ENCODE measurements at places on chromosomes 2 and 18. TPM values are rescaled to one million over a fixed set of nuclear protein-coding genes. Genes with fewer than 3 reads are reported as not detected.

The ZNG1B gene
- total RNA-seq: 53.8 TPM

GRCh38 chr2:240499309-240500301 lies 58.2 kb downstream of the ANKMY1 start:
- H3K4me1 ChIP-seq: no peaks in the 10 kb centered on the region
- H3K36me3 ChIP-seq: peaks cover 9% of the 10 kb centered on the region
- H3K27me3 ChIP-seq: no peaks in the 10 kb centered on the region
- no peak overlapping the region for H3K27ac ChIP-seq

The PXDN gene
- total RNA-seq: 3.1 TPM

- H3K36me3 ChIP-seq: peaks cover 4% of the 10 kb centered on the region
- H3K4me1 ChIP-seq: peaks cover 32% of the 10 kb centered on the region
- peak overlapping the region; percentile 85 for H3K4me3 ChIP-seq
- no peaks in the 10 kb centered on the region for H3K27me3 ChIP-seq
- peak overlapping the region; percentile 77 for H3K27ac ChIP-seq
Observed at GRCh38 chr2:186590759-186591505, 1.1 kb downstream of the ITGAV start.

DNA sequence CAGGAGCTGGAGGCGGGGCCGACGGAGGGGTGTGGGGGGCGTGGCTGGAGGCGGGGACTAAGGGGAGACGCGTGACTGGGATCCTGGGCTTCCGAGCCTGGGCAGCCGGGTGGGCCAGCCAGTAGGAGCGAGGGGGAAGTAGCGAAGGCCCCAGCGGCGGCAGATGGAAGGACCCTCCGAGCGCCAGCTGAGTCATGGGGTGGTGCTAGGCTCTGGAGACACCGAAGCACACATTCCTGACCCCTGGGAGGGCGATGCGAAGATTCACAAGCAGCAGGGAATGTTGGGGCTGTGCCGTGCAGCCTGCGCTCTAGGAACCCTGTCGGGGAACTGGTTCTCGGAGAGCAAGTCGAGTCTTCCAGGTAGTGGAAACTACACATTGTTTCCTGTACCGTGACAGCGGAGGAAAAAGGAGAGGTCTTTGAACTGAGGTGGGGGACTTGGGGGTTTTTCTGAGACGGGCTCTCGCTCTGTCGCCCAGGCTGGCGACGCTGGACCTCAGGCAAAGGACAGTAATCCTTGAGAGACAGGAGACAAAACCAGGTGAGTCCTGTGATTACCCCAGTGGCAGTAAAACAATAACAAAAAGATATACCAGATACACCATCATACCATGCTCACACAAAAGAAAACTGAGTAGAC lies 650 bp upstream of the AFG3L2 start:
- peak overlapping the region; percentile 90 for H3K4me3 ChIP-seq
- peak overlapping the region; percentile 80 for H3K27ac ChIP-seq
- H3K36me3 ChIP-seq: peaks cover 13% of the 10 kb centered on the region
- peaks cover 43% of the 10 kb centered on the region for H3K4me1 ChIP-seq
- DNase-seq: no peak

- peaks cover 2% of the 10 kb centered on the region for H3K4me1 ChIP-seq
- DNase-seq: no peak
- peaks cover 12% of the 10 kb centered on the region for H3K36me3 ChIP-seq
- no peak overlapping the region for H3K27ac ChIP-seq
Observed at GRCh38 chr2:30583204-30583749, 136.2 kb downstream of the LCLAT1 start.

GRCh38 chr2:234880551-234881211 lies 71.1 kb upstream of the SH3BP4 start:
- H3K4me3 ChIP-seq: no peak overlapping the region
- H3K27ac ChIP-seq: no peak overlapping the region
- no peaks in the 10 kb centered on the region for H3K36me3 ChIP-seq
- peaks cover 3% of the 10 kb centered on the region for H3K27me3 ChIP-seq

The UGT1A3 gene
- total RNA-seq: not detected

DNA sequence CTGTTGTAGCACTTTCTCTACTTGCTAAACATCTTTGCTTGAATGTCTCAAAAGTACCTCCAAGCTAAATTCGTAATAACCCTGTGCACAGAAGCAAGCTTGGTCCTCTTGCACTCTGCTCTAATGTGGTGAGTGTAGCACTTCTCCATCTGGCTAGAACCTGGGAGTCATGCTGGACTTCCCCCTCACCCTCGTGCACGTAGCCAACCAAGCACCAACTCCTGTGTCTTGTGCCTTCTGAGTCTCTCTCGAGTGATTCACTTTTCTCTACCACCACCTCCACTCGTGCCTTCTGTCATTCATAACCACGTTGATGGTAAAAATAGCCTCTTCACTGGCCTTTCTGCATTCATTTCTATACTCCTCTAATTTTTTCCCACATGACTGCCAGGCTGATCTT lies 91.9 kb upstream of the KCNE4 start:
- no peak overlapping the region for H3K27ac ChIP-seq
- no peak overlapping the region for H3K4me3 ChIP-seq
- H3K27me3 ChIP-seq: peaks cover 28% of the 10 kb centered on the region
- no peaks in the 10 kb centered on the region for H3K36me3 ChIP-seq
- H3K4me1 ChIP-seq: no peaks in the 10 kb centered on the region
- DNase-seq: no peak

GRCh38 chr2:17813010-17813741 lies 3.1 kb upstream of the MSGN1 start:
- no peak overlapping the region for H3K27ac ChIP-seq
- H3K27me3 ChIP-seq: peaks cover 33% of the 10 kb centered on the region
- peaks cover 10% of the 10 kb centered on the region for H3K4me1 ChIP-seq
- no peak for DNase-seq
- H3K4me3 ChIP-seq: no peak overlapping the region
- H3K36me3 ChIP-seq: no peaks in the 10 kb centered on the region

GRCh38 chr2:181141676-181142075 lies 161.3 kb downstream of the UBE2E3 start:
- H3K36me3 ChIP-seq: peaks cover 31% of the 10 kb centered on the region
- no peaks in the 10 kb centered on the region for H3K27me3 ChIP-seq
- DNase-seq: no peak
- peak overlapping the region; percentile 91 for H3K27ac ChIP-seq

The ANKRD29 gene
- total RNA-seq: not detected

- peak overlapping the region; percentile 90 for H3K27ac ChIP-seq
- peaks cover 28% of the 10 kb centered on the region for H3K36me3 ChIP-seq
- no peak for DNase-seq
- peak overlapping the region; percentile 99 for H3K4me3 ChIP-seq
- H3K27me3 ChIP-seq: no peaks in the 10 kb centered on the region
Observed at GRCh38 chr2:38600921-38601455, 1.7 kb downstream of the HNRNPLL start.

GRCh38 chr2:78260861-78261260 lies 738.7 kb upstream of the LRRTM4 start:
- no peak overlapping the region for H3K4me3 ChIP-seq
- no peaks in the 10 kb centered on the region for H3K36me3 ChIP-seq
- no peak overlapping the region for H3K27ac ChIP-seq

DNA sequence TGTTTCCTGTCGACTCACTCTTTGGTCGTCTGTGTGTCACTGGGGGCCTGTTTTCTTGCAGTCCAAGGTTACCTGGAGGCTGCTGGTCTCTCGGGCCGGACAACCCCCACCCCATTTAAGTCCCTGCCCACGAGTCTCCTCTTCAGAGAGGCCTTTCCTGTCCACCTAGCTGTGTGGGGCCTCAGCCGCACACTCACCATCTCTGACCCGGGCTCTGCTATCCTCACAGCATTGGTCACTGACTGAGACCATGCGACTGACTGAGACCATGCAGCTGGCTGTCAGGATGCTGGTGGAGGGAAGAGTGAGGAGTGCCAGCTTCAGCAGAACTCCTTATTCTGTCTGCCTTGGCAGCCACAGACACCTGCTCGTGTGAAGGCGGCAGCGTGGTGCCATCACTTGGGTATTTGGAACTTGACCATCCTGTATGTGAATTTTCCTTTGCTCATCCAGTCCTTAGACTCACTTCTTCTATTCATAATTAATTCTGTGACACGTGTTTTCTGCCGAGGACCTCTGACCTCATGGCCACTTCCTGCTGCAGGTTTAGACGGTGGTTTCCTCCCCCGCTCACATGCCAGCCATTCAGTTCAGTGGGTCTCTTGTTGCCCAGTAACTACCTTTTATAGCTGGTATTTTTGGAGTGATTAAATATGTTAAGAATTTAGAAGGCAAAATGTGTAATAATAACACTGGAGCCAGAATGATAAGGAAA lies 47.5 kb upstream of the ASB1 start:
- H3K4me3 ChIP-seq: no peak overlapping the region
- peaks cover 41% of the 10 kb centered on the region for H3K4me1 ChIP-seq
- H3K27me3 ChIP-seq: no peaks in the 10 kb centered on the region
- H3K27ac ChIP-seq: peak overlapping the region; percentile 20
- H3K36me3 ChIP-seq: peaks cover 3% of the 10 kb centered on the region
- peak; percentile 75 for DNase-seq

- peaks cover 17% of the 10 kb centered on the region for H3K27me3 ChIP-seq
- no peaks in the 10 kb centered on the region for H3K36me3 ChIP-seq
- peaks cover 3% of the 10 kb centered on the region for H3K4me1 ChIP-seq
- no peak overlapping the region for H3K27ac ChIP-seq
- DNase-seq: no peak
Observed at GRCh38 chr18:12036201-12036751, 55.0 kb downstream of the IMPA2 start.

GRCh38 chr2:199602896-199603717 lies 145.4 kb upstream of the SATB2 start:
- no peaks in the 10 kb centered on the region for H3K36me3 ChIP-seq
- DNase-seq: no peak
- H3K4me1 ChIP-seq: peaks cover 2% of the 10 kb centered on the region
- H3K27me3 ChIP-seq: peaks cover 28% of the 10 kb centered on the region
- no peak overlapping the region for H3K4me3 ChIP-seq

DNA sequence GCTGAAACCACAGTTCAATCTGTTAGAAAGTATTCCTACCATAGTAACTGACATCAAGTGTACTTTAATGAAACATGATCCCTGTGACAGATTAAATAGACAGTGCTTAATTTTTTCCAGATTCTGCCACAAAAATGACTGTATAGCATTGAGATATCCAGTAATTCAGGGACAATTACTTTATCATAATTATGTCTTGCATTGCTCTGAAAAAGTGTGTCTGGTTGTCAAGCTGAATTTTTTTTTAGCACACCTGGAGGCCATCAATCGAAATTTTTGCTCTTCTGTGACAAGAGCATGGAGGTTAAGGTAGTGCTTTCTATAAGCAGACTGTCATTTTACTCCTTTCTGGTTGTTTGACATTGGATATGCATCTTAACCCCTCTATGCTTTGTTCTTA lies 1083.8 kb upstream of the NRXN1 start:
- no peaks in the 10 kb centered on the region for H3K4me1 ChIP-seq
- no peaks in the 10 kb centered on the region for H3K36me3 ChIP-seq
- no peak for DNase-seq
- H3K4me3 ChIP-seq: no peak overlapping the region
- no peak overlapping the region for H3K27ac ChIP-seq

GRCh38 chr2:126888046-126888445 lies 10.6 kb upstream of the TEX51 start:
- no peaks in the 10 kb centered on the region for H3K36me3 ChIP-seq
- H3K4me1 ChIP-seq: peaks cover 2% of the 10 kb centered on the region
- H3K27ac ChIP-seq: no peak overlapping the region
- H3K4me3 ChIP-seq: no peak overlapping the region

DNA sequence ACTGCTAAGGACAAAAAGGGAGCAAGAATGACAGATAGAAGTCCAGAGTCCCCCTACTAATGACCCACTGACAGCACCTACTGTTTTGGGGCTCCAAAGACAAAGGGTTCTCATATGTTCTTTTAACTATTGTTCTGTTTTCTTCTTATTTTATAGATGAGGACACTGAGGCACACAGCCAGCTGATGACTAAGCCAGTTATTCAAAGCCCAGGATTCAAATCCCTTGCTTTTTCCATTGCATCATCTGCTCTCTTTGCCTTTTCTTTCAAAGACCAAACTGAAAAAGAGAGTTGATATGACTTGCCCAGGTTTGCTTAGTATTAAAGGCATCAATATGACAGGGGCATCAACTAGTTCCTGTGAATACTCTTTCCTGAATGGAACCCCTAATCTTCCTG lies 299.8 kb downstream of the LRATD1 start:
- H3K4me3 ChIP-seq: no peak overlapping the region
- no peak for DNase-seq
- H3K27me3 ChIP-seq: peaks cover 4% of the 10 kb centered on the region
- no peaks in the 10 kb centered on the region for H3K4me1 ChIP-seq
- no peaks in the 10 kb centered on the region for H3K36me3 ChIP-seq

DNA sequence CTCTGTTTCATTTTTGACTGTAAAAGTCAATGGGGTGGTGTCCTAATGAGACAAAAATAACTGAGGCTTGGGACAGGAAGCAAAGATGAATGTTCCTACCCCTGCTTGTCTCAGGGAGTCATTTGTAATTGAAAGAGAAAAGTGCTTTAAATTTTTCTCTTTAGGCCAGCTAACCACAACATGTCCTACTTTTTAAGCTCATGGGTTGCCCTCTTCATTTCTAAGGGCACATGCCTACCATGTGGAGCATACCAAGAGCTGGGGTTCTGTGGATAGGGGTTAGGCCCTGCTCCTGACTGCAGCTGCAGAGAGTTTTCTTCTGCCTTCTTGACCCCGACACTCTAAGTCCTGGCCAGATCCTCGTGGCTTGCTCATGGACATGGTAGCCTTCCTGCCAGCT lies 96.8 kb upstream of the ARL4C start:
- no peak overlapping the region for H3K27ac ChIP-seq
- no peaks in the 10 kb centered on the region for H3K36me3 ChIP-seq
- H3K27me3 ChIP-seq: peaks cover 28% of the 10 kb centered on the region
- peak; percentile 15 for DNase-seq

DNA sequence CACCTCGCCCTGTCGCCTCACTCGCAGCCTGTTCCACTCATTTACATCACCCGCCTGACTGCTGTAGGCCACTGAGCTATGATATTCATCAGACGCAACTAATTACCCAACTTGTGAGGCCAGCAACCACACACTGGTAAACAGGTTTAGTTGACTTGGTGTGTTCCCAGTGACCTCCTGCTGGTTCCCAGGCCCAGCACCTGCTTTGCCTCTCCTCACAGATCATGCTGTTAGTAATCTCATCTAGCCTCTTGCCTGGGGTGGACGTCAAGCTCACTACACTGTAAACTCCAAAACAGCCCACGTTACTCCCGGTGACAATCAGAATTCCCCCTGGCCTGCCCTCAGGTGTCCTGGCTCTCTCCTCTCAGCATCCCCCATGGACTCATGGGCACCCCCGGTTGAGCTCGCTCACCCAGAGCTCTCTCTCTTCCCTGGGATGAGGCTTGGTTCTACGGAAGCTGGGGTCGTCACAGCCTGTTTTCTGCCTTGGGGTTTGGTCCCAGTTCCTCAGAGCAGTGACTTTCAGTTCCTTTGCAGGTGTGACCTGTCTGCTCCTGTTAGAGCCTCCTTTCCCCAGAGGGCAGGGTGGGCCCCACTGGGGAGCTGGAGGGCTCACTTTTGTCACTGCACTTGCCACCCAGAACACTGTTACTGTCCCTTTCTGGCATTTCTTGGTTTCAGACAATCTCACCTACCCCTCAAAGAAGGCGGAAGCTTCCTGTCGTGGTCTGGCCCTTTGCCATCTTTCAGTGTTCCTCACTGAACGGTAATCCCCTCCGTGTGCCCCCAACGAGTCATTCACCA lies 40.3 kb downstream of the INPP5D start:
- H3K4me3 ChIP-seq: peak overlapping the region; percentile 33
- peaks cover 53% of the 10 kb centered on the region for H3K4me1 ChIP-seq
- H3K27ac ChIP-seq: peak overlapping the region; percentile 73
